Ovary (tissue), 10 donors: ENCODE measurements at places on chromosomes 2 and 18. TPM values are rescaled to one million over a fixed set of nuclear protein-coding genes. Genes with fewer than 3 reads are reported as not detected.
A peak's percentile ranks its signal among the peaks of the same experiment; 100 is the strongest.

- H3K4me3 ChIP-seq = no peak overlapping the region
- no peaks in the 10 kb centered on the region for H3K27me3 ChIP-seq
- no peaks in the 10 kb centered on the region for H3K4me1 ChIP-seq
- H3K36me3 ChIP-seq = no peaks in the 10 kb centered on the region
- DNase-seq = no peak
These were observed 9.5 kb downstream of the COPS7B start for GRCh38 chr2:231795525-231796327.

DNA sequence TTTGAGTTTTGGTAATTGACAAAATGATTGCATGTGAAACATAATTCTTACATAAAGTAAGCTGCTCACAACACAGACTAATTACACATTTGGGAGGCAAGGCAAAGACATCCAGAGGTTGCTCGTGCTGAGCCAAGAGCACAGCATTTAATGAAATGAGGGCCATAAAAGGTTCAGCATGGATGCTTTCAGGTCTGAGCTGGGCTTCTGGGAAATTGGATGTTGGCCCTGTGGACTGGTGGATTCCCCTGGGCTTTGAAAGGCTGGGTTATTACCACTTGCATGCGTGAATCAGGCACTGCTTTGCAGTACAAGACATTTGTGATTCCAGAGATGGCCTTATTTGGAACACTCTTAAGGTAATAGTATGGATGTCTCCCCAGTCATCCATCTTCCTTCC lies 533.5 kb upstream of the NRP2 start:
- no peaks in the 10 kb centered on the region for H3K36me3 ChIP-seq
- no peaks in the 10 kb centered on the region for H3K4me1 ChIP-seq
- H3K27ac ChIP-seq = no peak overlapping the region
- no peaks in the 10 kb centered on the region for H3K27me3 ChIP-seq

Gene CACNB4
- total RNA-seq = 1.0 TPM

Gene LINC00305
- not detected for total RNA-seq

DNA sequence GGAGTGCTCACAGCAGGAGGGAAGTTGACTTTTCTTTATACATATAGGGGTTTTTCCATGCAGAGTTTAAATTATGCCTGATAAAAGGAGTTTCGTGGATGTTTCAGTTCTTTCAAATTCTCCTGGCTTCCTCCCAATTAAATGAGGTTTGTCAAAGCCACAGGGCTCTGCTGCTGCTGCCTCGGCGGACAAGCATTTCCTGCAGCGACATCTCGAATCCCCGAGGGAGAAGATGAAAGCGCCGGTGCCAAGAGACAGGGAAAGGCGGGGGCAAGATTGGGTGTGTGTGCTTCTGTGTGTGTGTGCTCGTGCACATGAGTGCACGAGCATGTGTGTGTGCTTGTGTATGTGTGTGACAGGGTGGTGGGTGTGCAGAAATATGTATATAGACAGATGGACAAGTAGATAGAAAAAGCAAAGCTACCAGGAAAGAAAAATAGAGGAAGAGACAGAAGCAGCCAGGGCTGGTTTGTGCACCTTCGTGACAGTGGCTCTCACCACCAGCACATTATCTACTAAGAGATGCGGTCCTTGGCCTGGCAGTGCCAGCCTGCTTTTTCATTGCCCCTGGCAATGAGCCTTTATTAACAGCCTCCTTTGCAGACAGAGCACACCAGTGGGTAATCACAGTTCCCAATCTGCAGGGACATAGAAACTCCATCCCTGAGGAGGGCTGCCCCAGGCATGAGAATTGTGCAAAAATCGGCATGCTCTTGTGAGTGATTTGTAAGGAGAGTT lies 76.2 kb downstream of the CDK15 start:
- peaks cover 2% of the 10 kb centered on the region for H3K4me1 ChIP-seq
- no peaks in the 10 kb centered on the region for H3K36me3 ChIP-seq
- no peak for DNase-seq
- H3K27ac ChIP-seq = no peak overlapping the region
- H3K27me3 ChIP-seq = no peaks in the 10 kb centered on the region
- H3K4me3 ChIP-seq = no peak overlapping the region

Gene FEV
- total RNA-seq = not detected

DNA sequence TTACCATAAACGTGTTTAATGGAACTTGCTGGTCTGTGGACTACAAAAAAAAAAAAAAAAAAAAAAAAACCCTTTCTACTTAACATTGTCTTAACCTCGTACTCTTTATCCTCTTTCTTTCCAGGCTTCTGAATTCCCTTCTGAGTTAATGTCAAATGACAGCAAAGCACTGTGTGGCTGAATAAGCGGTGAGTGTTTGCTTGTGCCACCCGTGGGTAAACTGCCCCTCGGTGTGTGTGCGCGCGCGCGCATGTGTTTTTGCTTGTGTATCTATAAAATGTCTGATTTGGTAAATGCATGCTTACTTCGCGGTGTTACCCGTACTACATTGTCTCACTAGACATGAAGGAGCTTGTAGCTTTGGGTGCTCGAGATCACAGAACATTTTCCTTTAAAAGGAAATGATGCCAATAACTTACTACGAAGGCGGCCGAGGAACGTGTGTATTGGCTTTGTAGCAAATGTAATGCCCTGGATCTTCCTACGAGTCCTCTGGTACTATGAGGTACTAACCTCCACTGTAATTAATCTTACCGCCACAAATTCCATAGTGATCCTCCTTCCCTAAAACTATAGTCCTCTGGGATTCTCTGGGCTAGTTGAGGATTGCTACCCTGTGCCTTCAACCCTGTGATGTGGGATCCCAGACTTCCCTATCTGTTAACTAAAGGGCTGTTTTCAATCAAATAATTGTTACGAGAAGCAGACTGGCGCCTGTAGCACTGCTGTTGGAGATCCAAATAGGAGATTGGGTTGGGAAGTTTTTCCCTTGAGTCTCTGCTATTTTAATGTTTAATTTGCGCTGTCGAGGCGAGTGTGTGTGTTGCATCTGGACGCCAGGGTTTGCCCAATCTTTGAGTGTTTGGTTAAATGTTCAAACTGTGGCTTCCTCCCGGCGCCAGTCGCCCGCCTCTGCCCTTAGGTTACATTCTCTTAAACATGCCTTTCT lies 1.1 kb downstream of the ID2 start:
- peak overlapping the region; percentile 73 for H3K4me3 ChIP-seq
- H3K4me1 ChIP-seq = no peaks in the 10 kb centered on the region
- no peaks in the 10 kb centered on the region for H3K36me3 ChIP-seq
- H3K27ac ChIP-seq = peak overlapping the region; percentile 14
- peak; percentile 51 for DNase-seq
- H3K27me3 ChIP-seq = no peaks in the 10 kb centered on the region

Gene INHBB
- 1.1 TPM for total RNA-seq

GRCh38 chr2:9897331-9897737 lies 54.1 kb downstream of the TAF1B start:
- H3K4me1 ChIP-seq = no peaks in the 10 kb centered on the region
- DNase-seq = peak; percentile 59
- no peaks in the 10 kb centered on the region for H3K36me3 ChIP-seq

GRCh38 chr2:101064868-101065549 lies 62.9 kb downstream of the RPL31 start:
- no peaks in the 10 kb centered on the region for H3K27me3 ChIP-seq
- H3K36me3 ChIP-seq = no peaks in the 10 kb centered on the region
- H3K27ac ChIP-seq = no peak overlapping the region
- peaks cover 1% of the 10 kb centered on the region for H3K4me1 ChIP-seq

GRCh38 chr2:195601361-195601760 lies 55.7 kb upstream of the SLC39A10 start:
- H3K4me1 ChIP-seq = no peaks in the 10 kb centered on the region
- DNase-seq = no peak
- no peak overlapping the region for H3K4me3 ChIP-seq
- H3K36me3 ChIP-seq = no peaks in the 10 kb centered on the region
- no peaks in the 10 kb centered on the region for H3K27me3 ChIP-seq

GRCh38 chr2:237618449-237618848 lies 8.9 kb upstream of the LRRFIP1 start:
- no peak overlapping the region for H3K4me3 ChIP-seq
- H3K4me1 ChIP-seq = peaks cover 23% of the 10 kb centered on the region
- H3K27ac ChIP-seq = no peak overlapping the region
- no peaks in the 10 kb centered on the region for H3K27me3 ChIP-seq

DNA sequence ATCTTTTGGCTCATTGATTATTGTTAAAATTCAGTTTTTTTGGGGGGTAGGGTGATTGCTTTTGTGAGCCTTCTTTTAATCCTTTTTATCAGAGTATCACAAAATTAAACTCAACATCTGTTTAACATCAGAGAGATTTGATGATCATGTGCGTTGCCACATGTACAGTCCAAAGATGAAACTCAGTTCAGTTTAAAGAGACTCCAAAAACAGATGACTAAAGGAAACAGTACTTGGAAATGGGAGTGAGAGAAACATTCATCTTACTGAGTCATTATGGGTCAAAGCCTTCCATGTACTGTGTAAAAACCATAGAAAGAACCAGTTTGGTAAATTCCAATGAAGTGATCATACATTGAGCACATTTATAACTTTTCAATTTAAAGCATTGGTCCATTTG lies 53.0 kb downstream of the LYPD6 start:
- H3K27ac ChIP-seq = no peak overlapping the region
- no peak overlapping the region for H3K4me3 ChIP-seq
- DNase-seq = no peak
- H3K36me3 ChIP-seq = no peaks in the 10 kb centered on the region

DNA sequence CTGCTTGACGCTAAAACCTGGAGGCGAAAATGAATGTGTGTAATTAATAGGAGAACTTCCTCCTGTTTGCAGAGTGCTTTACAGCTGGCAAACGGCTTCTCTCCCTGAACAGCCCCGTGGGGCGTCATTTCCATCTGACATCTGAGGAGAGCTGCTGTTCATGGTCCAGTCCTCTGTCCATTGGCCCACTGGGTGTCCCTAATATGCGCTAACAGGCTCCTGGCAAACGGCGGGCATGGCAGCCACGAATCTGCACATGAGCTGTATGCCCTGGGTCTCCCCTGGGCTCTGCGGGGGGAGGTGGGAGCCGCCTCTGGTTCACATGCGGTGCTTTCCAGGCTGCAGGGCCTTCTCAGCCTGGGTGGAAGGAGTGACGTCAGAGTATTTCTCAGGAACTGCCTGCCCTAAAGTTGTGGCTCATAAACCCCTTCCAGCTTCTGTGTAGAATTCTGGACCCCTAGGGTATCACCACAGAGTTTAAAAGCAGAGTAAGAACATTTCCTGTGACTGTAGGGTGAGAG lies 73.2 kb downstream of the LRRFIP1 start:
- no peak overlapping the region for H3K27ac ChIP-seq
- H3K27me3 ChIP-seq = no peaks in the 10 kb centered on the region
- H3K4me3 ChIP-seq = no peak overlapping the region
- H3K36me3 ChIP-seq = no peaks in the 10 kb centered on the region

DNA sequence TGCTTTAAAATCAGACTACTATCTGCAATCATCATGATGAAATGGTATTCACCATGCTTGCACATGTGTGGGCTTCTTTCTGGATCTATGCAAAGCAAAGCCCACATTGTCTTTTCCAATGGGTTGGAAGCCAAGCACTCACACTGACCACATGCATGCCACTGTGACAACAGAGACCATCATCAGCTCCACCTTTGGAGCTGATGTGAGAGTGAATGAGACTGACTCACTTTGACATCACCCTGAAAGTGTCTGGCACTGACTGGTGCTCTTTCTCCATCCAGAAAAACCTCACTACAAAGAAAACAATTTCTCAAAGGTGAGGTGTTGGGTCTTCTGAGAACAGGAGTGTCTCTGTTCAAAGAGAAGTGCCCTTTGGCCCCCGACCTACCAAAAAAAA lies 4.7 kb downstream of the MYO5B start:
- H3K27ac ChIP-seq = no peak overlapping the region
- H3K36me3 ChIP-seq = no peaks in the 10 kb centered on the region
- DNase-seq = no peak
- no peak overlapping the region for H3K4me3 ChIP-seq
- H3K27me3 ChIP-seq = no peaks in the 10 kb centered on the region

GRCh38 chr2:165390875-165391274 lies 78.6 kb upstream of the CSRNP3 start:
- no peak for DNase-seq
- H3K4me3 ChIP-seq = no peak overlapping the region
- no peaks in the 10 kb centered on the region for H3K36me3 ChIP-seq
- H3K27ac ChIP-seq = no peak overlapping the region
- H3K27me3 ChIP-seq = no peaks in the 10 kb centered on the region
- H3K4me1 ChIP-seq = no peaks in the 10 kb centered on the region

Gene REL
- total RNA-seq = 32.5 TPM

DNA sequence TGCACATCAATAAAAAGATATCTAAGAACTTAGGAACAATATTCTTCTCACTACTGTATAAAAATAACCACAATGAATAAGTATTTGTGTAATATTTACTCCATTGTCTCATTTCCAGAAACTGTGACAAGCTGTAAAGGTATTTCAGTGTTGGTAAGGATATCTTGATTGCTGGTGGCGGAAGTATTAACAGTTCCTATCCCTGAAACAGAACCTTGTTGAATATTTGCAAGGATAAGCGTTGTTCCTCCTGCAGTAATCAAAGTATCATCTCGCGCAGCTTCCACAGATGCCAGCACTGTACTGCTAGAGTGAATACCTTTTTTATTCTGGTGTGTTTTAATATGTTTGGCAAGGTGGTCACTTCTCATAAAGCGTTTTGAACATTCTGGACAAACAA lies 55.3 kb downstream of the SP3 start:
- H3K36me3 ChIP-seq = no peaks in the 10 kb centered on the region
- H3K4me3 ChIP-seq = no peak overlapping the region
- no peak overlapping the region for H3K27ac ChIP-seq

- H3K4me1 ChIP-seq = no peaks in the 10 kb centered on the region
- no peaks in the 10 kb centered on the region for H3K36me3 ChIP-seq
- no peak for DNase-seq
These were observed 293.6 kb downstream of the STK39 start for GRCh38 chr2:167953776-167954175.

Gene SP9
- not detected for total RNA-seq

Gene FOXI3
- not detected for total RNA-seq

GRCh38 chr18:48108136-48108535 lies 177.7 kb upstream of the SMAD2 start:
- H3K36me3 ChIP-seq = no peaks in the 10 kb centered on the region
- H3K27me3 ChIP-seq = no peaks in the 10 kb centered on the region
- no peak overlapping the region for H3K27ac ChIP-seq
- H3K4me1 ChIP-seq = no peaks in the 10 kb centered on the region
- DNase-seq = no peak
- no peak overlapping the region for H3K4me3 ChIP-seq

DNA sequence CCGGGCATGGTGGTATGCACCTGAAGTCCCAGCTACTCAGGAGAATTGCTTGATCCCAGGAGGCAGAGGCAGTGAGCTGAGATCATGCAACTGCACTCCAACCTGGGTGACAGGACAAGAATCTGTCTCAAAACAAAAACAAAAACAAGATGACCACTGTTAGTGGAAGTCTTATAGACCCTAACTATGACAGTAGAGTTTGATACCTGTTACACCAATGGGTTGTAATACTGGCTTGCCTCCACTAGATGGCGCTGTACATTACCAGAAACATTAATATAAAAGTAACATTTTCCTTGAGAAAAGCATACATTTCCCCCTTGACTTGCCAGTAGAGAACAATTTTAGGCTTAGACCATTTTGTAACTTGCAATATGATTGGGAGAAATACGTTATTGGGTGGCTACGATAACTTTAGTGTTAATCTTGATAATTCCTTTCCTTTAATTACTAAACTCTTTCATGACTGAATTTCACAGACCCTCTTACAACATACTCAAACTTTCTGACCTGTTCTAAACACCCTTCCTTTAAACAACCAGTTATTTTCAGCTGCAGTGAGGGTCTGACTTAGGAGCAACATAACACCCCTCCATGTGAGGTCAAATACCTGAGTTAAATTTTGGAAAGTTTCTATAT lies 19.5 kb downstream of the SLC25A52 start:
- no peaks in the 10 kb centered on the region for H3K4me1 ChIP-seq
- no peak for DNase-seq
- no peaks in the 10 kb centered on the region for H3K36me3 ChIP-seq
- H3K4me3 ChIP-seq = no peak overlapping the region
- no peaks in the 10 kb centered on the region for H3K27me3 ChIP-seq
